ENCODE measurements at places on chromosomes 1 and 21.
A peak's percentile ranks its signal among the peaks of the same experiment; 100 is the strongest.

DNA sequence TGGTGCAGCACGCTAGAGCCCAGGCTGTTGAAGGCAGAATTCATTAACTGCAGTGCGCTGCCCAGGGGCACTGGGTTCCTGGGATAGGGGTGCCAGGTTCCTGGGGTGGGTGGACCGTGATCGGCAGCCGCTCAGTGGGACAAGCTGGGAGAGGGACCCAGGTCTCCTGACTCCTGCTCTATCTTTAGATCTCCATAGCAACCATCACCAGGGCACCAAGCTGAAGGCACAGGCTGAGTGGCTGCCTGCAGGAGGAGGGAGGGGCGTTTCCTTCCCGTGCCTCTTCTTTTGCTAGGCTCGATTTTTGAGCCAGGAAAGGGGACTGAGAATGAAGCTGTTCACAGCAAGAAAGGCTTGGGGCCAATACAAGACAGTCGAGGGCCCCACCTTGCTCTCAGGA is 20.9 kb upstream of the CDCP2 start:
- no peak for DNase-seq

DNA sequence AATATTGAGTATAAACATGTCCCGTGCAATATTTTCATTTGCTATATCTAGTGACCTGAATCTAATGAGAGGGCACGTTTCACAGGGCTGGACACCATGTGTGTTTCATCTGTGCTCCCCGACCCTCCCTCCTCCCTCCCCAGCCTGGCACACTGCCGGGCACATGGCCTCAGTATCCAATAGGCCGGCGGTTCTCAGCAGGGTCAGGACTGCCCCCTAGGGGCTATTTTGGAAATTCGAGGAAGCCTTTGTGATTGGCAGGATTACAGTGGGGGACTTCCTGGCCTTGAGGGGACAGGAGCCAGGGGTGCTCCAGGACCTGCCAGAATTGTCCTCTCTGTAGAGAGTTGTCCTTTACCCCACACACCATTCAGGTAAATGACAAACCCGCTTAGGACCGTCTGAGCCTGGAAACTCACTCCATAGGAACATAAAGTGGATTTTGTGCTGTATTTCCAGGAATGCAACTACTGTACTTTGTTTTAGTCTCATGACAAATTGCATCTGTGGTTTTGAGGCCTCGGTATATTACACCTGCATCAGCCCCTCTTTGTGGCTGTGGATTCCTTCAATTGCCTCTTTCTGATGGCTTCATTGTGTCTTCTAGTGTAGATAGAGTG is 109.5 kb upstream of the SIM2 start:
- peak; percentile 32 for DNase-seq

DNA sequence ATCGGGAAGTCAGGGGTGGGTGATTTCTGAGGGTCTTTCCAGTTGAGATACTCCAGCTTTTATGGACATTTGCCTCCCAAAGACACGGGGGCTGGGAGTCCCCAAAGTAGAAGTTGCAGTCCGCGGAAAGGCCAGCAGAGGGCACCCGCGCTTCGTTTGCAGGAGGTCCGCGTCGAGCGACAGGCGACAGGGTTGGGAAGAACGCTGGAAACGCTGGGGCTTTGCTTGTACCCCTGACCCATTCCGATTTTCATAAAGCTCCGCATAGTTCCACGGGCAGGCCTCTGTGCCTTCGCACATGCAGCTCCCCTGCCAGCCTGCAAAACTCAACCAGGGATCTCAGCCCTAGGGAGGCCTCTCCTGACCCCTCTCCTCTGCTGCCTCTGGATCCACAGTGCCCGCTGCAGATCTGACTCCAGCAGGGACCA is 44.2 kb upstream of the LAPTM5 start:
- DNase-seq = peak; percentile 82

- no peak for DNase-seq
Measured at GRCh38 chr1:152795686-152796085, 835 bp upstream of the LCE1D start.

DNA sequence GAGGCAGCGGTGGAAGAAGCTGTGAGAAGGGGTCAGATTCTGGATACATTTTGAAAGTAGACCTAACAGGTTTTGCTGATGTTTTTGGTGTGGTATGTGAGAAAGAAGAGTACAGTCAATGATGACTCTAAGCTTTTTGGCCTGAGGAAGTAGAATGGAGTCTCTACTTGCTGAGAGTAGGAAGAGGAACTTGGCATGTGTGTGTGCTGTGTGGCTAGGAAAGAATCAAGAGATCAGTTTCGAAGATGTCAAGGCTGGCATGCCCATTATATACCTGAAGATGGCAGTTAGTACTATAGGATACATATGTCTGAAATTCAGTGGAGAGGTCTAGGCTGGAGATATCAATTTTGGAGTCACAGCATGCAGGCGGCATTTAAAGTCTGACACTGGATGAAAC is 64.4 kb downstream of the MAB21L3 start:
- no peak for DNase-seq

- peak; percentile 89 for DNase-seq
Measured at GRCh38 chr1:32612189-32612881, 38.0 kb downstream of the ZBTB8OS start.

GRCh38 chr1:94079080-94079940 is 41.6 kb downstream of the ABCA4 start:
- DNase-seq = no peak

- peak; percentile 71 for DNase-seq
Measured at GRCh38 chr1:234611847-234612351, 1.9 kb upstream of the IRF2BP2 start.

DNA sequence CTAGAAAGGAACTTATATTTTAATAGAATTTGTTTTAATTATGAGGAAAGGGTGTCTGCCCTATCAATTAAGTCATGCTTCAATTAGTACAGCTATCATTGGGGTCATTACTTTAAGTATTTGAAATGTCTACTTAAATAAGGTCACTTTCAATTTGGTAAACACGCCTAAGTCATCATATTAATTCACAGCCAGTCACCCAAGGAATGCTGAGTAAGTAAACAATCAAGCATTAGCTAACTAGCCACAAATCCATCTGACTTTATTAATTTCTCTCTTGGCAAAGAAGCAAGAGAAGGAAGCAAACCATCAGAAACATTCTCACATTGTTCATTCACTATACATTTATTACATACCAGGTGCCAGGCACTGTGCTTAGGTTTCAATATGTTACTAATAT is 1.2 kb upstream of the LRRC52 start:
- DNase-seq = no peak

DNA sequence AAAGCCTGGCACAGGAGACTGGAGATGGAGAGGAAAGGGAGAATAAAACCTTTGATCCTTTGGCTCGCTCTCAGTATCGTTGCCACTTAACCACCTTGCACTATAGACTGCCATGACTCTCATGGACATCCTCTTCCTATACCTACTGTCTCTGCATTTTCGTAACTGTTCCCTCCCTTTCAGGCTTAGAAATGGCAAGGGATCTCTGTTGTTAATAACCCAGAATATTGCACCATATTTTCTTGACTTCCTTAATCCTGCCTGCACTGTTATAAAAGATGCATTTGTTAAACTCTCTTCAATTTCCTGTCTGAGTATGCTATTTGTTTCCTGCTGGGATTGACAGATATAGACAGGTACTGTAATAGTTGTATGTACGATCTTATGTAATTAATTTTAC is 38.6 kb downstream of the CYYR1 start:
- no peak for DNase-seq

DNA sequence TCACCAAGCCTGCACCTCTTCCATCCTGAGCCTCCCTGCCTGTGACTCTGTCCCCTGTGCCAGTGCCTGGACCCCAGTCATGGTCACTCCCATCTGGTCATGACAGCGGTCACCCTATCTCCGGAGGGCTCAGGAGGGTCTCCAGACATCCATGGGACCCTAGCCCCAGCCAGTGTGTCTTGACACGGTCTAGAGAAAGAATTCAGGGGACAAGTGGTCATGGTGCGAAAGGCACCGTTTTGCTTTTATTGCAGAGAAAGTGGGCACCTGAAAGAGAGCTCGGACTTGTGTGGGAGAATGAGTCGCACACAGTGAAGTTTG is 4.7 kb upstream of the RIPK4 start:
- no peak for DNase-seq

DNA sequence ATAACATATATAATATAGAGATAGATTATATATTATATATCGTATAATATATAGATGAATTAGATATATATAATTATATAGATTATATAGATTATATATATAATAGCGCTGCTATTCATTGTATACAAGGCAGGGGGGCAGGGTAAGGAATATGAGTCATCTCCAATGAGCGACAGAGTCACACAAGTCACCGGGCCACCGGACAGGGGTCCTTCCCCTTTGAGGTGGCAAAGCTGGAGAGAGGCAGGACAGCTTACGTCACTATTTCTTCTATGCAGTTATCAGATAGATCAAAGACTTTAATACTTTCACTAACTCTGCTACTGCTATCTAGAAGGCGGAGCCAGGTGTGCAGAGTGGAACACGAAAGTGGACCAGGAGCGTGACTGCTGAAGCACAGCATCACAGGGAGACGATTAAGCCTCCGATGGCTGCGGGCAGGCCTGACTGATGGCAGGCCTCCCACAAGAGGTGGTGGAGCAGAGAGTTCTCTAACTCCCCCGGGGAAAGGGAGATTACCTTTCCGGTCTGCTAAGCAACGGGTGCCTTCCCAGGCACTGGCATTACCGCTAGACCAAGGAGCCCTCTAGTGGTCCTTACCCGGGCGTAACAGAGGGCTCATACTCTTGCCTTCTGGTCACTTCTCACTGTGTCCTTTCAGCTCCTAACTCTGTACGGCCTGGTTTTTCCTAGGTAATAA is 2154.7 kb downstream of the MRPL39 start:
- no peak for DNase-seq

GRCh38 chr1:164561472-164561871 is 2.5 kb downstream of the PBX1 start:
- no peak for DNase-seq

DNA sequence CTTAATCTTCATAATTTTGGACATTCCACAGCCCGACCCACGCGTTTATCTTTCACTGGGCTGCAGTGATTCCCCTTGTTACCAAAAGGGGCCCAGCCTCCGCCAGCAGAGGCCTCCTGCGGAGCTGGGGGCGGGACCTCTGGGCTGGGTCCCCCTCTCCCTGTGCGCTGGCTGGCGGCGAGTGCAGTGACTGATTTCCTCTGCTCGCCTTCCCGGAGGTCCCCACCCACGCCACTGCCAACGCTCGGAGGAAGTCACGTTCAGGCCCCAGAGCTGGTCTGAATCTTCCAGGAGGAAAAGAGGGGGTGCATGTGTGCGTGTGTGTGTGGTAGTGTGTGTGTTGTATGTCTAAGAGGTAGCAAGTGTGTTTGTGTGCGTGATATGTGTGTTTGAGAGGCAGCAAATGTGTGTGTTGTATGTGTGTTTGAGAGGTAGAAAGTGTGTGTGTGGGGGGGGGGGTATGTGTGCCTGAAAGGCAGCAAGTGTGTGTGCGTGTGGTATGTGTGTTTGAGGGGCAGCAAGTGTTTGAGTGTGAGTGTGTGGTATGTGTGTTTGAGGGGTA is 35.0 kb upstream of the JAK1 start:
- peak; percentile 72 for DNase-seq

DNA sequence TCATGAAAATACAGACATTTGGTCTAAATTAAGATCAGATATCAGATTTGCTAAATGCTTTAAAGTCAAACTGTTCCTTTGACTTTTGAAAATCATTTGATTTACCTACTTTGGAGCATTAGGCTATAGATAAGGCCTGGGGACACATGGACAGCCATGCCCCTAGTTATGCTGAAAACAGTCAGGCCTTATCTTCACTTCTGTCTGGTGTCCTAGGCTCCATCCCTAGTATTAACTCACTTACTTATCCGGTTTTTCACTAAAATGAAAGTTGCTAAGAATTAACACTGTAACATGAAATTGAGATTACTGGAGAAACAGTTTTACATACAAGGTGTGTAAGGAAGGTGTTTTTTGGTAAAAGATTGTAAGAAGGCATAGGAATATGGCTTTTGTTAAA is 4.5 kb upstream of the CATSPERE start:
- no peak for DNase-seq

DNA sequence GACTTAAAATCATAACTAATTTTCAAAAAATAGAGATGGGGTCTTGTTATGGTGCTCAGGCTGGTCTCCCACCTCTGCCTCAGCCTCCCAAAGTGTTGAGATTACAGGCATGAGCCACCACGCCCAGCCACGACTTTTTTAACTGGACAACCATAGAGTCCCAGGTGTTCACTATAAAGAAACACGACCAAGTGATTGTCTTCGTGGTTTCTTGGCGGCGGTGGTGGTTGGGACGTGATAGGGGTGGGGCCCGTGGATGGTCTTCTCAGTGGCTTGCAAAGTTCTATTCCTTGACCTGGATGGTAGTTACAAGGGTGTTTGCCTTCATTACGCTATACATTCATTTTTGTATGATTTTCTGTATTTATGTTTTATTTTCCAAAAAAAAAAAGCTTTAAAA is 34.6 kb upstream of the COX20 start:
- no peak for DNase-seq

DNA sequence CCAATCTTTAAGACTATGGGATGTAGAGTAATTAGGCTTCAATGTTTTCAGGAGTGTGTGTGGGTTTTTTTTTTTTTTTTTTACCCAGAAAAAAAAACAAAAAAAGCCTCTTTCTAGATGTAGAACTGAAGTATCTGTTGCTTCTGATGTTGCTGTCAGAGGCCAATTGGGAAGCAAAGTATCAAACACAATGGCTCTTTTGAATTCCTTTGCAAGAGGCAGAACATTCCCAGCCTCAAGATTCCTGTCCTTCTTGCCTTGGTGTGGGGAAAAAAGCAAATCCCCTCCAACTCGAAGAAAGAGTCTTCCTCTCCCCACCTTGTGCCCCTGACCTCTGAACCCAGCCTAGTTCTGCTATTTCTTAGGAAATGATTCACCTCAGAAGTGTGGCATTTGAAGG is 55.4 kb upstream of the LMO4 start:
- DNase-seq = no peak

GRCh38 chr1:183306317-183307042 is 111.7 kb downstream of the NMNAT2 start:
- no peak for DNase-seq

- no peak for DNase-seq
Measured at GRCh38 chr1:30966690-30967369, 58.3 kb upstream of the SDC3 start.

DNA sequence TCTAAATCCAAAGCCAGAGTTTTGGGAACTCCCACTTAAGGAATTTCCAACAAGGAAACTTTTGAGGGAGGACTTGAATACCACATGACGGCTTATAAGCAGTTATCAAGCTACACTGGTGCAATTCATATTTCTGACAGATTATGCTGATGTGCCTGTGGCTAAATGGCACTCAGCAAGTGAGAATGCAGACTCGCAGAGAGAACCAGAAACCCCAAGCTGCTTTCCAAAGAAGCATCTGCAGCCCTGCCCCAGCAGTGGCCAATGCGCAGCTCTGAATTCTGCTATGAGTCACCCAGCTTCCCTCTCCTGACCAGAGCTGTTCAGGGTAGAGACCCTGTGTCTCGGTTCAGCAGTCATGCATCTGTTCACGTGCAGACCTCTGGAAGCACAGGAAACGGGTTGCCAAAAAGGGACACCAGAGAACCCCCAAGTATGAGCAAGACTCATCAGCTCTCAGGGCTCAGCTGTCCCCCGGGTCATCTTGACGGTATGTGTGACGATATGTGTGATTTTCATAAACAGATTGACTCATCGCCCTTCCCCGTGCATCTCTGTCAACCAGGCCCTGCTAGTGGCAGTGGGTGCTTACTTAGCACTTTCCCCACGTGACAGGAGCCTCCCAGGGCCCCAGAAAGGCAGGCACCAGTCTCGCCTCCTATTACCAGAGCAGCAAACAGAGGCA is 76.3 kb downstream of the ITPKB start:
- DNase-seq = peak; percentile 79

GRCh38 chr1:243927381-243927780 is 77.3 kb upstream of the AKT3 start:
- DNase-seq = no peak

GRCh38 chr1:185566995-185567394 is 167.2 kb upstream of the HMCN1 start:
- DNase-seq = no peak

All from transverse colon (tissue), 4 donors.